ENCODE measurements at places on chromosomes 6 and 20.

- DNase-seq = peak; percentile 34
These were observed 572 bp upstream of the ZDHHC14 start for GRCh38 chr6:157380458-157380778.

- DNase-seq = no peak
These were observed 60.4 kb downstream of the FOXO3 start for GRCh38 chr6:108621117-108621516.

DNA sequence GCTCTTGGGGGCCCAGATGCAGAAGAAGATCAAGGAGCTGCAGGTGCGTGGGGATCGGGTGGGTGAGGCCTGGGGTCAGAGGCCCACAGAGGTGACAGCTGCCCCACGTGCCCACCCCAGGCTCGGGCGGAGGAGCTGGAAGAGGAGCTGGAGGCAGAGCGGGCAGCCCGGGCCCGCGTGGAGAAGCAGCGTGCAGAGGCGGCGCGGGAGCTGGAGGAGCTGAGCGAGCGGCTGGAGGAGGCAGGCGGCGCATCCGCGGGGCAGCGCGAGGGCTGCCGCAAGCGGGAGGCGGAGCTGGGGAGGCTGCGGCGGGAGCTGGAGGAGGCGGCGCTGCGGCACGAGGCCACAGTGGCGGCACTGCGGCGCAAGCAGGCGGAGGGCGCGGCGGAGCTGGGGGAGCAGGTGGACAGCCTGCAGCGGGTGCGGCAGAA is 41.5 kb downstream of the MYH7B start:
- DNase-seq = no peak

DNA sequence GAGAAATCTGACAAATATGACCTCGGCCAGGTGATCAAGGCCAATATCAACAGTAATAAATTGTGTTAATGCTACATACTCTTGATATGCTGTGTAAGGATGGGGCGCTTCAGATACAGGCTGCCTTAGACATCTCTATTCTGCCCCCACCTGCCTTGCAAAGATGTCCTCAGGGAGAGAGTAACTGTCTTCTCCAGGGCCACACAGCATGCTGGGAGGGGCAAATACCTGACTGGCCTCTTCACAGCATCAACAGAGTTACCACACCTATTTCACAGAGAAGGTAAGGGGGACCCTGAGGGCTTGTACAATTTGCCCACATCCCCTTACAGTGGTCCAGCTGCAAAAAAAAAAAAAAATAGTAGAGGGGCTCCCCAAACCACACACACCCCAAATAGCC is 17.2 kb upstream of the KIAA1755 start:
- DNase-seq = no peak

All from RPMI8226 (cell line).